ENCODE measurements at places on chromosomes 5 and 9.

- H3K4me1 ChIP-seq = peaks cover 63% of the 10 kb centered on the region
- H3K27ac ChIP-seq = peak overlapping the region; percentile 95
- peaks cover 12% of the 10 kb centered on the region for H3K36me3 ChIP-seq
- DNase-seq = peak; percentile 83
- peak overlapping the region; percentile 81 for H3K4me3 ChIP-seq
These were observed 196.8 kb downstream of the AUH start for GRCh38 chr9:91164724-91165520.

DNA sequence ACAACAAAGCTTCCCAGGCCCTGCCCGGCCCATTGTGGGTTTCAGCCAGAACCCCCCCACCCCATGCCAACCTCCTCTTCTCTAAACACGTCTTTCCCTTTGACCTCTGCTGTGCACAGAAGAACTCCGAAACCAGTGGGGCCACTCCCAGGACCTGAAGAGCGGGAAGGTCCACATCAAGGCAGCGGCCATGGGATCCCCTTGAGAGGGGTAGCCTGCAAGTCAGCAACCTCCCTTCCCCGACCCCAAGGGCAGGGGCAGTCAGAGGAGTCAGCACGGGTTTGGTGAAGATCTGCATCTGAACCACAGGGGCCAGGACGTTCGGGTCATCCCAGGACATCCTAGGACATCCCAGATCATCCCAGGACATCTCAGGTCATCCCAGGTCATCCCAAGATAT is 379.9 kb upstream of the IRX4 start:
- no peaks in the 10 kb centered on the region for H3K36me3 ChIP-seq
- no peak overlapping the region for H3K27ac ChIP-seq
- no peaks in the 10 kb centered on the region for H3K4me1 ChIP-seq
- DNase-seq = no peak
- H3K4me3 ChIP-seq = no peak overlapping the region

GRCh38 chr9:11595756-11596155 is 983.0 kb upstream of the PTPRD start:
- no peak for DNase-seq
- no peaks in the 10 kb centered on the region for H3K27me3 ChIP-seq
- no peak overlapping the region for H3K4me3 ChIP-seq
- H3K4me1 ChIP-seq = no peaks in the 10 kb centered on the region
- no peaks in the 10 kb centered on the region for H3K36me3 ChIP-seq

- H3K4me3 ChIP-seq = no peak overlapping the region
- H3K27ac ChIP-seq = no peak overlapping the region
- no peaks in the 10 kb centered on the region for H3K4me1 ChIP-seq
- DNase-seq = no peak
- H3K27me3 ChIP-seq = no peaks in the 10 kb centered on the region
These were observed 156.8 kb downstream of the DCP2 start for GRCh38 chr5:113133211-113133975.

DNA sequence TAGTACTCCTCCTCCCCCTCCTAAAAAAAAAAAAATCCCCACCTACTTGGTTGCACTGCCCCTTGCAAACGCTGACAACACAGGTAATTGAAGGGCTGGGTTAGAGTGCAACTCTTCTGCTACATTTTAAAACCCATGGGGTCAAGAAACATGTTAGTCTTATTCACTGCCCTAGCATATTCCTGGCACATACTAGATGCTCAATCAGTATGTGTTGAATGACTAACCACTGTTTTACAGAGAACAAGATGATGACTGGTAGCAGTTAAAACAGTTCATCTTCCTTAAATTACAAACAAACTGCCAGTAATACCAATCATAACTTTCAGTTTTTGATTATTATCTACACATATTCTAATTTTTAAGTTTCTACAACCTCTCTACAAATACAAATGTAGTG is 124.4 kb downstream of the NFIB start:
- H3K4me1 ChIP-seq = no peaks in the 10 kb centered on the region
- H3K27ac ChIP-seq = no peak overlapping the region
- no peak overlapping the region for H3K4me3 ChIP-seq
- H3K27me3 ChIP-seq = no peaks in the 10 kb centered on the region

- H3K27ac ChIP-seq = no peak overlapping the region
- H3K4me3 ChIP-seq = no peak overlapping the region
- H3K36me3 ChIP-seq = no peaks in the 10 kb centered on the region
- H3K4me1 ChIP-seq = no peaks in the 10 kb centered on the region
These were observed 776.6 kb downstream of the CDH12 start for GRCh38 chr5:22076586-22076985.

DNA sequence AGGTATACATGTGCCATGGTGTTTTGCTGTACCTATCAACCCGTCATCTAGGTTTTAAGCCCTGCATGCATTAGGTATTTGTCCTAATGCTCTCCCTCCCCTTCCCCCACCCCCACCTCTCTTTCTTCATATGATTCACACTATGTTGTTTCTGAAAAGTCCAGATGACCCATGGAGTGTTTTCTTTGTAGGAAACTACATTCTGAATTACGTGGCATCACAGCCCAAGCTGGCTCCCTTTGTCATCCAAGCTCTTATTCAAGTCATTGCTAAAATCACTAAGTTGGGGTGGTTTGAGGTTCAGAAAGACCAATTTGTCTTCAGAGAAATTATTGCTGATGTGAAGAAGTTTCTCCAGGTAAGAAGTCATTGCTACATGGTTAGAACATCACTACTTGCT is 30.4 kb downstream of the RANBP17 start:
- no peak overlapping the region for H3K4me3 ChIP-seq
- H3K27me3 ChIP-seq = peaks cover 2% of the 10 kb centered on the region
- no peaks in the 10 kb centered on the region for H3K36me3 ChIP-seq
- H3K27ac ChIP-seq = no peak overlapping the region
- DNase-seq = no peak
- H3K4me1 ChIP-seq = no peaks in the 10 kb centered on the region

DNA sequence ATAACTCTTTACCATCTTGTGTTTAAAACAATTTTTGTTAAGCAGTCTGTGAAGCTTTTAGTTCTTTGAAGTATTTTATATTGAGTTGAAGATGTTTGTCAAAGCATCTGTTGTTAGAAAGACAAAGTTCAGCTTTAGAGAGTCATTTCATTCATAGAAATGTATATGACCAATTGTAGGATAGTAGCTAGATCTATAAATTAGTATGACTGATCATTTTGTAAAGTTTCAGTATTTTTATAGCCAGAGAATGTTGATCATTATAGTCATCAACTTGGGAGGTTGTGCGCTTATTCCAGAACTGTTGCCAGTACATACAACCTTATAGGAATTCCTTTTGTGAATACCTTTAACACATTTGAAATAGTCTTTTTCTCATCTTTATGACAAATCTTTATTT is 5.2 kb downstream of the NIPBL start:
- no peak overlapping the region for H3K27ac ChIP-seq
- H3K4me1 ChIP-seq = peaks cover 47% of the 10 kb centered on the region
- DNase-seq = no peak
- H3K4me3 ChIP-seq = no peak overlapping the region

GRCh38 chr9:94286116-94286515 is 27.0 kb downstream of the ZNF169 start:
- H3K36me3 ChIP-seq = peaks cover 51% of the 10 kb centered on the region
- no peak overlapping the region for H3K27ac ChIP-seq
- no peaks in the 10 kb centered on the region for H3K27me3 ChIP-seq
- DNase-seq = no peak
- H3K4me3 ChIP-seq = no peak overlapping the region
- no peaks in the 10 kb centered on the region for H3K4me1 ChIP-seq

- H3K27ac ChIP-seq = peak overlapping the region; percentile 94
- peaks cover 12% of the 10 kb centered on the region for H3K4me1 ChIP-seq
- H3K4me3 ChIP-seq = peak overlapping the region; percentile 47
- peaks cover 2% of the 10 kb centered on the region for H3K36me3 ChIP-seq
- no peak for DNase-seq
- H3K27me3 ChIP-seq = no peaks in the 10 kb centered on the region
These were observed 31.3 kb downstream of the ISOC1 start for GRCh38 chr5:129125819-129126218.

GRCh38 chr9:94057918-94058317 is 26.3 kb upstream of the PTPDC1 start:
- H3K36me3 ChIP-seq = peaks cover 12% of the 10 kb centered on the region
- DNase-seq = no peak
- H3K4me1 ChIP-seq = peaks cover 4% of the 10 kb centered on the region
- H3K27me3 ChIP-seq = no peaks in the 10 kb centered on the region

DNA sequence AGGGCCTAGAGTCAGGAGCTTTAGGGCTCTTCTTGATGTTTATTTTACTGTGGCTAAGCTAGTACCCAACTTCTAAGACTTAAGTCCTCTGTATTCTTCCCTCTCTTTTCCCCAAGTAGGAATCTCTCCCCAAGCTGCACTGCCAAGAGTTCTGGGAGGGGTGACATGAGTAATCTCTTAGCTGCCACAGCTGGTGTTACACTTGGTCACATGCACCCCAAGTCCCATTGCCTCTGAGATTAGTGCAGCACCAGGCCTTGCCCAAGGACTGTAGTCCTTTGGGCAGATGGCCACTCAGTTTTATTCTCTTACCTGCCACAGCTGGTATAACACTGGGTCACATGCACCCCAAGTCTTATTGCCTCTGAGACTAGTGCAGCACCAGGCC is 114.7 kb upstream of the RIOK2 start:
- no peaks in the 10 kb centered on the region for H3K4me1 ChIP-seq
- no peaks in the 10 kb centered on the region for H3K36me3 ChIP-seq
- no peak overlapping the region for H3K27ac ChIP-seq
- H3K27me3 ChIP-seq = no peaks in the 10 kb centered on the region

DNA sequence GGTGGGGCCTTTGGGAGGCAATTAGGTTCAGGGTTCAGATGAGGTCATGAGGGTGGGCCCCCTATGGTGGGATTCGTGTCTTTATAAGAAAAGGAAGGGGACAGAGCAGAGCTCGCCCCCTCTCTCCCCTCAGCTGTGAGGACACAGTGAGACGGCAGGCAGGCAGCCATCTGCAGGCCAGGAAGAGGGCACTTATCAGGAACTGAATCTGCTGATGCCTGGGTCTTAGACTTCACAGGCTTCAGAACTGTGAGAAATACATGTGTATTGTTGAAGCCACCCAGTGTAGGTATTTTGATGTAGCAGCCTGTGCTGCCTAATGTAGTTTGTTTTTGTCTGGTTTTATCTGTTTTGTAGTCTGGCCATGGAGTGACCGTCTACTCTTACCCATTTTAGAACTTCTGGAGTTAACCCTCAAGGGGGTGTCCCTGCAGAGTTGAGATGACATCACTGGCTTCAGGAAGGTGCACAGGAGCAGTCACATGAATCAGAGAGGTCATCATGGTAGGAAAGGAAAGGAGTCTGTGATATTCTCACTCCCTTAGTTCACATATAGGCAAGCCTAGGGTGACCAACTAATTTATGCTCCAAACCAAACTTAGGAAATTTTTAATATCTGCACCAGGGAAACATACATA is 71.0 kb downstream of the LRRC70 start:
- H3K27ac ChIP-seq = no peak overlapping the region
- no peak for DNase-seq
- no peak overlapping the region for H3K4me3 ChIP-seq
- no peaks in the 10 kb centered on the region for H3K36me3 ChIP-seq
- H3K4me1 ChIP-seq = peaks cover 7% of the 10 kb centered on the region
- no peaks in the 10 kb centered on the region for H3K27me3 ChIP-seq

GRCh38 chr9:93930070-93930469 is 25.1 kb downstream of the BARX1 start:
- H3K36me3 ChIP-seq = no peaks in the 10 kb centered on the region
- H3K27me3 ChIP-seq = peaks cover 8% of the 10 kb centered on the region
- no peak overlapping the region for H3K4me3 ChIP-seq
- no peak overlapping the region for H3K27ac ChIP-seq
- no peaks in the 10 kb centered on the region for H3K4me1 ChIP-seq
- no peak for DNase-seq

DNA sequence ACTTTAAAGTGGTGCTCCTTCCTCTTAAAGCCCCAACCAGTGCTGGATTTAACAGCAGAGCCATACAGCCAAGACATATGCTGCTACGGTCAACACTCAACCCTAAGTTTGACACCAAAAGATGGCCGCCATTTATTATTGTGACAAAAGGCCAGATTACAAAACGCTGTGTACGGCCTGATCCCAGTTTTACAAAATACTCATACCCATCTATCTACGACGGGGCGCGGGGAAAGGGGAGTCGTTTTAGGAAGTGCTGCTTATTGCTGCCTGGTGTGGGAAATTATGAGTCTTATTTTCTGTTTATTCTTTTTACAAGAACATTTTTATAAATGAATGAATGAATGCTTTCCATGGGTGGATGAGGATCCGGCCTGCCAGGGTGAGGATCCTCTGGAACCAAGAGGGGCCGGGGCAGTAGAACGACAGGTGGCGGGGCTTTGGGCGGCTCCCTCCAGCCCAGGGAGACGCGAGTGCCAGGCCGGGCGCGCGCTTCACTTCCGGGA is 457 bp upstream of the IDNK start:
- H3K27ac ChIP-seq = peak overlapping the region; percentile 99
- H3K4me1 ChIP-seq = peaks cover 36% of the 10 kb centered on the region
- peak; percentile 66 for DNase-seq
- peak overlapping the region; percentile 86 for H3K4me3 ChIP-seq
- peaks cover 7% of the 10 kb centered on the region for H3K27me3 ChIP-seq

GRCh38 chr9:88783711-88784083 is 207.6 kb upstream of the S1PR3 start:
- DNase-seq = no peak
- H3K36me3 ChIP-seq = no peaks in the 10 kb centered on the region
- no peak overlapping the region for H3K27ac ChIP-seq

DNA sequence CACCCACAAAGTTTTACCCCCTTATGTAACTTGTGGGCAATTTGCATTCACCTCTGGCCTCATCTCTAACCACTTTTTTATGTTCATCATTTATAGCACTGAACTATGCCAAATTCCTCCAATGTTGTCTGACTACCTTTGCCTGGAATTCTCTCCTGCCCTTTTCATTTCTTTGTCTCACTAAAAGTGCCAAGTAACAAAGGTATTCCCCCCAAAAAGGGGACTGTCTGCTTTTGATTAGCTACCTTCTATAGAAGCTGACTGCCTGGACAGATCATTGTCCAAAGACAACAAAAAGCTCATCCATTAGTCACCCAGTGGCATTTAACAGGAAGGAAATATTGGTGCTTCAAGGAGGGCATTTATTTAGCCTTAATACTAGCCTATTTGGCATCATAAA is 189.9 kb upstream of the VCAN start:
- no peak overlapping the region for H3K4me3 ChIP-seq
- no peak overlapping the region for H3K27ac ChIP-seq
- H3K27me3 ChIP-seq = no peaks in the 10 kb centered on the region
- H3K36me3 ChIP-seq = no peaks in the 10 kb centered on the region
- DNase-seq = no peak

- no peaks in the 10 kb centered on the region for H3K36me3 ChIP-seq
- peaks cover 2% of the 10 kb centered on the region for H3K4me1 ChIP-seq
- no peak overlapping the region for H3K27ac ChIP-seq
- peaks cover 8% of the 10 kb centered on the region for H3K27me3 ChIP-seq
- no peak overlapping the region for H3K4me3 ChIP-seq
- peak; percentile 94 for DNase-seq
These were observed 43.7 kb upstream of the TMEM252 start for GRCh38 chr9:68584189-68585033.

DNA sequence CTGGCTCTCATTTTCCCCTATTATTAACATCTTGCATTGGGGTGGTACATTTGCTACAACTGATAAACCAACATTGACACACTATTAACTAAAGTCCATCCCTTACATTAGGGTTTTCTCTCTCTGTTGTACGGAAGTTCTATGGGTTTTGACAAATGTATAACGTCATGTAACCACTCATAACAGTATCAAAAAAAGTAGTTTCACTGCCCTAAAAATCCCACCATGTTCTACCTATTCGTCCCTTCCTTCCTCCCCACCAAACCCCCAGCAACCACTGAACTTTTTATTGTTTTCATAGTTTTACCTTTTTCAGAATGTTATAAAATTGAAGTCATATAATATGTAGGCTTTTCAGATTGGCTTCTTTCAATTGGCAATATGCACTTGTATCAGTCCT is 40.1 kb downstream of the MLLT3 start:
- no peak for DNase-seq
- no peaks in the 10 kb centered on the region for H3K27me3 ChIP-seq
- peaks cover 67% of the 10 kb centered on the region for H3K36me3 ChIP-seq
- H3K4me3 ChIP-seq = no peak overlapping the region
